SW480 (cell line): ENCODE measurements at places on chromosomes 6 and 20.
A peak's percentile ranks its signal among the peaks of the same experiment; 100 is the strongest.

- no peak for DNase-seq
Measured at GRCh38 chr20:9516234-9516871, 2.0 kb downstream of the LAMP5 start.

GRCh38 chr20:19205981-19206396 lies 6.5 kb upstream of the SLC24A3 start:
- peak; percentile 38 for DNase-seq

DNA sequence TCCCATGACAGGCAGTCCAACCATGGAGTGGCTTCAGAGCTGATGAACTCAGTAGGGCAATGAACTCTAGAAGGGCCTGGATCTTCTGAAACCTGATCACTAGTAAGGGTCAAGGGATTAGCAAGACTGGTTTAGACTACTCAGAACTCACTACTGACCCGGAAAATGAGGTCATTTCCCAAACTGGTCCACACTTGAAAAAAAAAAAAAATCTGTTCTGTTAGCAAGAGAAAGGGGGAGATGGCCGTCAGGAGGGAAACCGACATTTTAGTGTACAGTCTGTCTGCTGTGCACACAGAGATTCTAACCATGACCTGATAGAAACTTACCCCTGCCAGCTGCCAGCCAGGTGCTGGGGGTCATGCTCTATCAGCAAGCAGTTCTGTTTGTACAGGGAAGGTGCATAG lies 262.4 kb upstream of the AGPAT4 start:
- DNase-seq, result no peak

GRCh38 chr6:28634761-28635546 lies 109.3 kb downstream of the GPX5 start:
- no peak for DNase-seq
